ENCODE measurements at places on chromosomes 7 and 10.

- H3K4me3 ChIP-seq: no peak overlapping the region
- no peak overlapping the region for H3K27ac ChIP-seq
- H3K4me1 ChIP-seq: no peaks in the 10 kb centered on the region
- peak; percentile 85 for DNase-seq
- peaks cover 5% of the 10 kb centered on the region for H3K27me3 ChIP-seq
- H3K36me3 ChIP-seq: no peaks in the 10 kb centered on the region
Observed at GRCh38 chr7:142632271-142633134, 116.8 kb upstream of the PRSS1 start.

- no peaks in the 10 kb centered on the region for H3K36me3 ChIP-seq
- H3K27me3 ChIP-seq: no peaks in the 10 kb centered on the region
- DNase-seq: no peak
- no peaks in the 10 kb centered on the region for H3K4me1 ChIP-seq
- H3K27ac ChIP-seq: no peak overlapping the region
Observed at GRCh38 chr7:104640506-104640905, 312.1 kb downstream of the LHFPL3 start.

DNA sequence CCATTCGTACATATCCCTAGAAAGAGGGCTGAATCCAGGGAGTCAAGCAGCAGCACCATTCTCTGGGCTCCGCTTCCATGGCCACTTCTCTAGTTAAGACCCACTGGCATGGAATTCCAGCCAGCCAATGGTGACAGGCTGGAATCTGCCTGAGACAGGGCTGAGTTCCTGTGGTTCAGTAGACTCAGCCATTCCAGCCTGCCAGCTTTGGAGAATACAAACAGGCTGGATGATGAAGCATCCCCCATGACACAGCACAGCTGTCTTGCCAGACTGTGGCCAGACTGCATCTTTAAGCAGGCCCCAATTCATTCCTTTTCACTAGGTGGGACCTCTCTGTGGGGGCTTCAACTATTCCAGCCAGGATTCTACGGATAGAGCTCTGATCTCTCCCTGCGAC lies 329.6 kb downstream of the XPNPEP1 start:
- no peaks in the 10 kb centered on the region for H3K4me1 ChIP-seq
- no peak overlapping the region for H3K27ac ChIP-seq
- H3K27me3 ChIP-seq: no peaks in the 10 kb centered on the region
- no peak overlapping the region for H3K4me3 ChIP-seq
- DNase-seq: no peak

- no peaks in the 10 kb centered on the region for H3K4me1 ChIP-seq
- H3K36me3 ChIP-seq: no peaks in the 10 kb centered on the region
- DNase-seq: no peak
- H3K27ac ChIP-seq: no peak overlapping the region
Observed at GRCh38 chr7:134527979-134528371, 608 bp downstream of the AKR1B10 start.

DNA sequence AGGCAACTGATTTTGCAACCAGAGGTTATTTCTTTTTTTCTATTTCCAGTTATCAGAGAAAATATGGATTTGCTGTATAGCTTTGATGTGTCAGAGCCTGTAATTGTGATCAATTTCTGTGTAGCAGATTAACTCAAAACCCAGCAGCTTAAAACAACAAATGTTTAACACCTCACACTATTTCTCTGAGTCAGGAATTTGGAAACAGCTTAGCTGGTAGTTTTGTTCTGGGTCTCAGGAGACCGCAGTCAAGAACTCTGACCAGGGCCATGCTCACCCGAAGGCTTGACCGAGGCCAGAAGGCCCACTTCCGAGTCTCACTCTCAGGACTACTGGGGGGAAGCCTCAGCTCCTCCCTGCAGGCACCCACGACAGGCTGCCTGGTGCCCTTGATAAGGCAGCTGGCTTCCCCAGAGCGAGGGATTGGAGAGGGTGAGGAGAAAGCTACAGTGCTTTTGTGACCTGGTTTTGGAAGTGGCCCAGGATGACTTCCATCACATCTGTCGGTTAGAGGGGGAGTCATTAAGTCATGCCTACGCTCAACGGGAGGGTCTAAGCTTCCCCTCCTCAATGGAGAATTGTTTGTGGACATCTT lies 105.7 kb upstream of the SHH start:
- H3K36me3 ChIP-seq: no peaks in the 10 kb centered on the region
- H3K27ac ChIP-seq: no peak overlapping the region
- no peak for DNase-seq
- H3K4me1 ChIP-seq: no peaks in the 10 kb centered on the region

Measured in B cell (primary cell).